ENCODE measurements at places on chromosomes 12 and 14.

- DNase-seq: no peak
These were observed 8.6 kb upstream of the FRMD6 start for GRCh38 chr14:51643140-51643539.

- peak; percentile 42 for DNase-seq
These were observed 18.0 kb downstream of the TRAF3 start for GRCh38 chr14:102795060-102795925.

GRCh38 chr14:88168498-88169165 lies 154.4 kb downstream of the KCNK10 start:
- DNase-seq: peak; percentile 5

GRCh38 chr12:71846322-71846940 lies 6.9 kb downstream of the TBC1D15 start:
- DNase-seq: no peak

- DNase-seq: no peak
These were observed 3.8 kb downstream of the CCDC88C start for GRCh38 chr14:91413547-91414474.

DNA sequence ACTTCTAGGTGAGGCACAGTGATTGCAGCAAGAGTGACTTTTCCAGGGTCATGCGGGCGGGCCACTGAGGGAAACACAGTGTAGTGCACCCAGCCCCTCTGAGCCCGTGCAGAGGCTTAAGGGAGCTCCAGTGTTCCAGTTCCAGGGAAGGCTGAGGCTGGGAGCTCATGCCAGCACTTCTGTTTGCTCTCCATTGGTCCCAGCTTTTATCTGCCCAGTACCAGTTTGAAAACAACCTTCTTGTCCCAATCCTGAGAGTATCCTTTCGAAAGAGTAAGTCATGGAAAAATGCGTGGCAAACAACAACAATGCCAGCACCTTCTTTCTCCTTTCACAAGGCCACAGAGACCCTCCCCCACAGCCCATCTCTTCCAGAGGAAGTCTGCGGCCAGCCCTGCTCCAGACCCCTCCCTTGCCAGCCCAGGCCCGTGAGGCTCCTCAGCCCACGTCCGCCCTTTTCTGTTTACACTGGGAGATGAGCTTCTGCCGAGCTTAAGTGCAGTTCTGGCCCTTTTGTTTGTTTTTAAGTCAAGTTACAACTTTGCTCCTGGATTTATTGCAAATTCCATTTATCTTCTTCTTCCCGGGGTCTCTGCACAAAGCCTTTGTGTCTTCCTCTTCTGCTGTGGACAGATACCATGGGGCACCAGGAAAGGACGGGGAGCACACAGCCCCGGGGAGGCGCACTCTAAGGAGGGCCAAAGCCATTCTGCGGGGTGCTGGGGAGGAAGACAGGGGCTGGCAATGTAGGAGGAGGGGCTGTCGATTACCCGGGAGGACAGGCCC lies 185.6 kb downstream of the ZFP36L1 start:
- no peak for DNase-seq

DNA sequence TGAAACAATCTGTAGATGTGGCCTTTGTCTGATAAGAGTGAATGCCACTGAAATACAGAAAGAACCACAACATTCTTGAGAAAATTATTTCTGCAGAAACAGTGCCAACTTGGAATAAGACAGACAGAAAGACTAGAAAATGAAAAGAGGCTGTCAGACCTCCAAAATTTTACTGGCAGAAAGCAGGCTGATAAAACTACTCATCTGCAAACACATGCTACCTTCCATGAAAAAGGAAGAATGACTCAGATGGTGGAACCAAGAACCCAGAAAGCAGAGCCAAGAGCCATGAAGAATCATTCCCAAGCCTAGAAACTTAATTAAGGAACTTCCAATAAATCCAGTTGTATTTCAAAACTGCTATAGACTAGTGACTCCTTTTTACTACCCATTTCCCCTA lies 31.9 kb upstream of the OSBPL8 start:
- no peak for DNase-seq

- DNase-seq: no peak
These were observed 432.9 kb downstream of the ZFP36L1 start for GRCh38 chr14:68359837-68360552.

GRCh38 chr14:99075061-99075460 lies 196.9 kb downstream of the BCL11B start:
- DNase-seq: no peak

GRCh38 chr12:3365463-3366411 lies 125.3 kb upstream of the PRMT8 start:
- no peak for DNase-seq

DNA sequence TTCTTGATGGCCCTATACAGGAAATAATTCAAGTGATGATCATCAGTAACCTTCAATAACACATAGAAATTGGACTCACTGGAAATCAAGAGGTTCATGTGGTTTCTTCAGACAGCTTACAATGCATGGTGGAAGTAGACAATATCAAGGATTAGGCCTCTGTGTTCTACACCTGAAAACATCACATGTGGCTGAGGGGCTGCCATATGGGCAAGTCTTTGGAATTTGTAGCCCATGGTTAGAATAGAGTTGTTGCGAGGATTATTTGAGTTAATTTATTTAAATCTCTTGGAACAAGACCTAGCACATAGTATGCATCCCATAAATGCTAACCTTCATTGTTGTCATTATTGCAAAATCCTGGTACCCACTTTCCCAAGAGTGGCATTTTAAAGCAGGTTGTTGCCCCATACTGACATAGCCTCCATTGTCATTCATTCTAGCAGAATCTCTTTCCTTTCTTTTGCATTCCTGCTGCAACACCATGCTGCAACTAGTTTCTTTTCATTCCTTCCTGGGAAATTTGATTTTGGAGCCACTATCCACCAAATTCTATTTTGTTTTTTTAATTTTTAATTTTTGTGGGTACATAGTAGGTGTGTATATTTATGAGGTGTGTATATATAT lies 352.7 kb upstream of the NAV3 start:
- DNase-seq: no peak

DNA sequence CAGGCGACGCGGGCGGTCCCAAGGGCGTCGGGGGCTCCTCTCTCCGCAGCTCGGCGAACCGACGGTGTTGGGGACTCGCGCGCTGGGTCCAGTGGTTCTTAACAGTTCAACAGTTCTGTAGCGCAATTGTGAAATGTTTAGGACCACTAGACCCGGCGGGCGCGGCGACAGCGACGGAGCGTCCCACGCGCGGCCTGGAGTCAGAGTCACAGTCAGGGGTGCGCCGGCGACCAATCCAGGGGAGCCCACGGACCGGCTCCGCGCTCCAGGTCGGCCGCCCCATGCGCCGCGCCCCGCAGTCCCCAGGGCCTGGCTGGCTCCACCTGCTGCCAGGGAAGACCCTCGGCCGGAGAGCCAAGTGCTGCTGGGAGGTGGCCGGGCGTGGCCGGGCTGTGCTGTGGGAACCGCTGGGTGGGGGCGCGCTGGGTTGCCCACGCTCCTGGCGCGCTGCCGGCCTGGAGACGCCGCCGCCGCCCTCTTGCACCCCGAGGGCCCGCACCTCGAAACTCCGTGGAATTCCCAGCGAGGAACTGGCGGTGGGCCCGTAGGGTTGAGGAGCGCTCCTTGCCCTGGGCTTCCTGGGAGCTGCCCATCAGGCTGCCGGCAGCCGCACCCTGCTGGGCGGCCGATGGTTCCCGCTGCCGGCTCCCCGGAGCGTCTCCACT lies 20.9 kb upstream of the KIF26A start:
- no peak for DNase-seq

DNA sequence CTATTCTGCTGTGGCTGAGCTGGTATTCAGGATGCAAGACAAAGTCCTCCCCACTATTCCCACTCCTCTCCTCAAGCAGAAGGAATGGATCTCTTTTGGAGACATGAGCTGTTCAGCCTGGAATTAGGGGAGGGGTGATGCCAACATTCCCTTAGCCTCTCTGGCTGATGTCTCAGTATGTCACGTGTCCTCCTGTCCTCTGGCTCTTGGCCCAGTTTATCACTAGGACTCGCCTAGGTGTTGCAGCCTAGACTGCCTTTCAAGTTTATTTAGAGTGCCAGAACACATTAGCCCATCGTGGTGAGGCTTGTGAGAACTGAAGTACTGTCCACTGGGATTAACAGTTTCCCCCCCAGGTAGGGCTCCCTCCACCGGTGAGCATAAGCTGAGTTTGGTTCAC lies 239.9 kb upstream of the MIS18BP1 start:
- no peak for DNase-seq

DNA sequence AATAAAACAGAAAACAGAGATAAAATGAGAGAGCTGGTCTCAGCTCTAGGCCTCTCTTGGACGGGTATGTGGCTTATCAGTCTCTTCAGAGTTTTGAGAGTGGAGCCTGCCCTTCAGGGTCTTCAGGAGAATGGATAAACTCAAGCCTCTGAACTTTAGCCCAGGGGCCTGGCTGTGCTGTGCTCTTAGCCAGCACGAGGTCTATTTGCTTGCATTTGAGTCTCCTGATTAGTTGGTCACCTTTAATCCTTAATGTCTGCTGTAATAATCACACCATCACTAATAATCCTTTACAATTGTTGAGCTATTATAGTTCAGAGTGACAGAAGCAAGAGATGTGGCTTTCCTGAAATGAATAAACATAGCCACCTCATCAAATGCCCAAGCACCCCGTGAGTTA lies 24.3 kb downstream of the KRT80 start:
- no peak for DNase-seq

DNA sequence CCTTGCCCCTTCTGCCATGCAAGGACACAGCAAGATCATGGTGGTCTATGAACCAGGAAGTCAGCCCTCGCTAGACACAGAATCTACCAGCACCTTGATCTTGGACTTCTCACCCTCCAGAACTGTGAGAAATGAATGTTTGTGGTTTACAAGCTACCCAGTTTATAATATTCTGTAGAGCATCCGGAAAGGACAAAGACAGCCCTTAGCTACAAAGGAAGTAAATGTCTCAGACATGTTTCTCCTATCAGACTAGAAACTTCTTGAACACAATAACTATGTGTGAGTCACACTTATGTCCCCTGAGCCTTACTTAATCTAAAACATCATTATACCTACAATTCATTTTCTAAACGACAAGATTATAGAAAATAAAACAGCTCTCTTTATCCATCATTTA lies 176.7 kb downstream of the KLHL28 start:
- no peak for DNase-seq
